Cerebellar nuclear complex (tissue), 1 donor: ENCODE measurements at places on chromosomes 2 and 18.

- no peak for DNase-seq
Measured at GRCh38 chr2:46097714-46098480, 199.3 kb upstream of the EPAS1 start.

DNA sequence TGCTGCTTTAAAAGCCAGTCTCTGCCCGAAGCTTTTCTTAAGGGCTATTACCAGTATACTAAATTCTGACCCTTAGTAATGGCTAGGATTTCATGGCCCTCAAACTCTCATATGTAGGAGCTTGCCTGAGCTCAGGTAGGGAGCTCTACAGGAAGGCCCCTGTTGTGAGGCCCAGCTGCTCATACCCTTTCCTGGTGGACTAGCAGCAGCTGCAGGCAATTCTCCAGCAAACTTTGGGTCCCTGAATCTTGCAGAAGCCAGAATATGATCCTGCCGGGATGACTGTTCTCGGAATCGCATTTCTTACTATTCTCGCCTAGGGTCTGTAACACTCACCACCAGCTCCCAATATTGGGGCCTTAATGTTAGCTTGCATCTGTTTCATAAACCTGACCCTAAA lies 106.4 kb upstream of the SERTAD2 start:
- DNase-seq = no peak

- no peak for DNase-seq
Measured at GRCh38 chr2:108106731-108107130, 120.4 kb downstream of the SLC5A7 start.

GRCh38 chr2:878245-878930 lies 72.3 kb upstream of the SNTG2 start:
- no peak for DNase-seq

DNA sequence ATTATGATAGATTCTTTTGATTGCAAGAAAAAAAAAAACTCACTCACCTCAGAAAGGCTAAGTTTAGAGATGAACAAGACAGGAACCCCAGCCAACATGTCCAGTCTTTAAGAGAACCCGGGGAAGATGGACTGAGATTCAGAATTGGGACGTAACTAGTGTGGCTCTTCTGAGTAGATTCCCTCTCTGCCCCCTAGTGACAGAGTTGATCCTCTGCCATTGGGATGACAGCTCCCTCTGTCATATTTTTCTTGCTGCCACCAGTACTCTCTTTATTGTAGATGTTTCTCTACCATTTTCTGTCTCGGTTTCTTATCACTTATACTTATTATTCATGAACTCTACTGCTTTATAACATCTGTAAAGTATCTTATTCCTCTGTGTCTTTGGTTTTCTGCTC lies 77.7 kb downstream of the GULP1 start:
- DNase-seq = no peak

DNA sequence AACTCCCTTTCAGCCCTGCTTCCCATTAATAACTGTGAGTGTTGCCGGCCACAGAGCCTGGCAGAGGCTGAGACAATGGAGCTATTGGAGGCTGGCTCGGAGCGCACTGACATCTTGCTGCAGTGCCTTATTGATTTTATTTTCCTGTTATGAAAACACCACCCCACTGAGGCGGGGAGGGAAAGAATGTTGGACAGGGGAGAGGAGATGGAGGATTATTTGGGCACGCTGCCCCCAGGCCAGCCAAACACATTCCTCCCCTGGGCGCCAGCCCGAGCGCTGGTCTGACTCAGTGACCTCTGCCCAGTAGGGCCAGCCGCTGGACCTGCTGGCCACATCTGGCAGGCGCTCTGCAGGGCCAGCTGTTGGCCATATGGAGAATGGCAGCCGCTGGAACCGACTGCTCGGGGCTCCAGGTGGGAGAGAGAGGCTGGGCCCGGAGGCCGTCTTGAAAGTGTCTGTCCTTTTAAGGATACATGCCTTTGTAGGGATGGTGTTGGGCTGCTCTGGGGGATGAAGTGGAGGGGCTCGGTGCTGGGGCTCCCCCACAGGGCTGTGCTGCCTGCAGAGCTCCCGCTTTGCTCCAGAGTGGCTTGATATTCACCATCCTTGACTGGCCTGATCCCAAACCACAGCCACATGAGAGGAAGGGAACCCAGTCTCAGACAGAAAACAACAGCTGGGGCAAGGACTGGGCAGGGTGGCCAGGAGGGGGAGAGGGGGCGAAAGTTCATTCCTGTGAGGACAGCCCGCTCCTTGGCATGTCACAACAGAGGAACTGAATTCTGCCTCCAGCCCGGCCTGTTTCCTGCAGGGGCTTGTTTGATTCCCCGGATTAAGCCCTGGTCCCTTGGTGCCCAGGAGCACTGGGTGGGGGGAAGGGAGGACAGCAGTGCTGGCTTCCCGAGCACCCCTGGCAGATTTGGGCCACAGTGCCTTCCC lies 179.0 kb downstream of the KLHL29 start:
- DNase-seq = no peak
